Breast epithelium (tissue), 4 donors: ENCODE measurements at places on chromosomes 3 and 15.
A peak's percentile ranks its signal among the peaks of the same experiment; 100 is the strongest.

- no peak for DNase-seq
These were observed 5.0 kb upstream of the CHCHD6 start for GRCh38 chr3:126699011-126699410.

DNA sequence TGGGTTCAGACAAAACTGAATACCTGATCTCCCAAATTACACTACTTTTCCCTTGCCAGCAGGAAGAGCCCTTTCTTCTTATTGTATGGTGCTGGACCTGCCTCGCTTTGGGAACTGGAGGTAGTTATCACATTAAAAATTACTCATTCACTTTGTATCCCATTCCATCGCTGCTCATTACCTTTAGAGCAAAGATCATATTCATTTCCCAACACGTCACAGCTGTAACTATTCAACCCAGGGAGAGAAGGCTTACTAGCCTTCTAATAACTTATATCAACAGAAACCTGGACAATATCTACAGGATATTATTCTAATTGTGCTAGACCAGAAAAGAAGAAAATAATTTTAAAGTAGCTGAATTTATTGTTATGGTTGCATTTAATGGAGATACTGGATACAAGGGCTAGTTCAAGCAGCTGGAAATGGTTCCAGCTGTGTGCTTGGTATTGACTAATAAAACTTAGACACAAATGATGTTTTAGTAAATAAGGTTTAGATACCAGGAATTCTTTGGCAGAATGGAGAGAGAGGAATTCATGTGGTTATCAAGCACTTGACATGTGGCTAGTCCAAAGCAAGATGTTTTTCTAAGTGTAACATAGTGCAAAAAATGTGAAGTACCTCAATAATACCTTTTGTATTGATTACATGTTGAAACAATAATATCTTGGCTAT lies 656.3 kb downstream of the ROBO1 start:
- DNase-seq = no peak

- no peak for DNase-seq
These were observed 26.5 kb upstream of the CD47 start for GRCh38 chr3:108117241-108117775.

DNA sequence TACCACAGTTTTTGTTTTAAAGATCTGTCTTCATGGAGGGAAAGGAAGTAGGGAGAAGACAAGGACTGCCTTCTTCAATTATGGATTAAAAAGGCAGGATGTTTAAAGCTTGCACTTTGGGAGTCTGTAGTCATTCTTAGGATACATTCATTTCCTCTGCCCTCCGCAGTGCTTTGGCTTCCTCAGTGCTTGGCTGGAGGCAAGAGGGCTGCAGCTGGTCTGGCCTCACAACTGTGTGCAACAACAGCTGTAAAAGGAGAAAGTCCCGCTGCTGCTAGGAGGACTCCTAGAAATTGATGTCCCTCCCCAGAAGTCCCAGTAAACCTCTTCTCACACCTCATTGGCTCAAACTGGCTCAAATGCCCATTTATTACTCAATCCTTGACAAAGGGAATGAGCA lies 54.4 kb upstream of the PPP2R3A start:
- DNase-seq = no peak

DNA sequence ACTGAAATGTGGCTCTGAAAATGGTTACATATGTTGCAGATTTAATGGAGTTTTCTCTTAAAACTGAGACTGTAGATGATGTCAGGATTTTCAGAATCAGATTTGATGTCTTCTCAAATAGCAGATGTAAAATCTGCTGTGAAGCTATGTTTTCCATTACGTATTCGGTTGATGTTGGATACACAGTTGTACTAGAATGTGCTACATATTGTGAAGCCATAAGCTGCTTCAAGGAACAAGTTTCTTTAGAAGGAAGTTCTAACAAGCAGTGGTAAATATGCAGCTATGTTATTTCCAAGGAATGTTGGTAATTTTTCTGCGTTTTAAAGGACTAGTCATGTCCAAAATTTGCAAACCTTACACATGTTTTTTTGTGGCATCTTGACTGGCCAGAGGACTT lies 197.7 kb downstream of the RBMS3 start:
- DNase-seq = no peak

DNA sequence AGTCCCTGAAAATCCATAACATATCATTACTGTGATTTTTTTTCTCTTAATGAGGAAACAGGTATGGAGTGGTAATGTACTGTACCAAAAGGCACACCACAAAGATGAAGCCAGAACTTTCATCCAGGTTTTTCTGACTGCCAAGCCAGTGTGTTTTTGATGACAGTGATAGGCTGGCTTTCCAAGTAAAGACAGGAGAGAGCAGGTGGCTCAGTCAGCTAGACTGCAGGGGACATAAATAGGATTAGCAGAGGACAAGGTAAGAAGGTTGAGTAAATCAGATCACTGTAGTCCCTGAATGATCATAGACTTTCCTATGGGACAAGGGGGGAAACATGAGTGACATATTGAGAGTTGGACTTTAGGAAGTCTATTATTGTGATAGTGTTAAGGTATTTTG lies 127.9 kb downstream of the GADL1 start:
- DNase-seq = no peak

GRCh38 chr3:124221422-124221821 lies 229.5 kb upstream of the ROPN1 start:
- no peak for DNase-seq

DNA sequence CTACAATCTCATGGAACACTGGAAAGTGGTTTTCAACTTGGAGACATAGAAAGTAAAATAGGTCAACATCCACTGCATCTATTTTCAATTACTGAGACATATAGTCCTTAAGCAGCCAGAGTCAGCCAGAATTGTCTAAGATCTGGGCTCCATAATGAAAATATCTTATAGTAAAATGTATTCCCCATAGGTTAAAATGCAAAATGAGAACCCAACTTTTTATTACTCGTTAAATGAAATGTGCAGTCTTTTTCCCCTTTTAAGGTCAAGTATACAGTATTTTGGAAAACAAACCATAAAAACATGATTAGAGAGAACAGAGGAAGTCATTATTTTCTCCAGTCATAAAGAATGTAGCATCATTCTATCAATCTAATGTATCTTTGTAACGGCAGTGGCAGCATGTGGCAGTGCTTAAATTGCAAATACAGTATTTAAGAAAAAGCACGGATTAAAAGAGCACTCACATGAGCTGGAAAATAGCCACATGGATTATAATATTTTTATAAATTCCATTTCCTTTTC lies 64.4 kb upstream of the CPB1 start:
- DNase-seq = no peak

DNA sequence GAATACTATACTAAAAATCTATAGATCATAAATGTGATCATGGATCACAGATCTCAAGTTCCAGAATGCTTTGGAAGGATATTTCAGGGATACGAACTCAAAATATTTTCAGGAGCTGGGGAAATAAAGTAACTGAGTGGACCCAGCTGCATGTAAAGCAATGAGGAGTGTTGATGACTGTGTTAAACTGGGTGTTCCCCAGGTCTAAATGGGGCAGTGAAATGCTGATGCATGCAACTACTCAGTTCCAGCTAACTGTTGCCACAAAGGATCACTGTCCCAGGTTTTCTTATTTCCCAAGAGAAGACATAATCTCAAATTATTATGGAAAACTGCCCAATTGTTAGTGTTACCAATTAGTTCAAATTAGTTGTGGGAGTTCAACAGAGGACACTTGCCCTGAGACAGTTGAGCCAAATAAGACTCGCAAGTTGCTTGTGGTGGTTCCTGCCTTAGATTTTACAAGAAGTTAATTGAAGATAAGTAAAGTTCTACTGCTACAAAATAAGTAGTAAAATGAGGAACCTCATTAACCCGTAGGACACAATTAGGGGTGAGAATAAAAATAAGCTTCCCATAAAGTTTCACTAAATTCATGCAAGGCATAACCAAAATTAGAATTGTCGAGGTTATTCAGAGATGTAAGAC lies 66.3 kb upstream of the IL12A start:
- DNase-seq = no peak

DNA sequence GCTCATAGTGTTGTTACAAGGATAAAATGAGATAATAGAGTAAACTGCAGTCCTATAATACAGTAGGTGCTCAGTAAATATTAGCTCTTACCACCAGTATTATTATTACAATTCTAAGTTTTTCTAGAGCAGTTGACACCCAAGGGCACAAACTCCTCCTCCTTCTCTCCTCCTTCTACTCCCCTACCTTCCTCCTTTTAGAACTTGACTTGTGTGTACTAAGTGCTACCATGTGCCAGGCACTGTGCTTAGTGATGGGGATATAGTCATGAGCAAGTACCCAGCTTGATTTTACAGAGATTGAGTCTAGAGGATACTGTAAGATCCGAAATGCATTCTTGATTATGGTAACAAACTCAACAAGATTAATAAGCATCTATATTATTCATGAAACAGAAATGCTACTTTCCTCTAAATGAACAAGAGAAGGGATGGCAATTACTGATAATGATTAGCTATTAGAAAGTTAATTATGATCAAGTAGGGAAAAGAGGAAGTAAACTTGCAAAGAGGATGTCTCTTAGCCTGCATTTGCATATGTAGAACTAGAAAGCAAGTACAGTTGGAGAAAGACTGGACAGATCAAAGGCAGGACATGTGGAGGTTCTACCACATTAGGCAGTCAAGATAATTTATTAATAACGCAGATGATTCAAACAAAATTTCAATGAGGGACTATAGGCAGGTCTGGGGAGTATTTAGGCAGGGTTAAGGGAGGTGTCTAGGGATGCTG lies 72.3 kb downstream of the CLDN11 start:
- no peak for DNase-seq

DNA sequence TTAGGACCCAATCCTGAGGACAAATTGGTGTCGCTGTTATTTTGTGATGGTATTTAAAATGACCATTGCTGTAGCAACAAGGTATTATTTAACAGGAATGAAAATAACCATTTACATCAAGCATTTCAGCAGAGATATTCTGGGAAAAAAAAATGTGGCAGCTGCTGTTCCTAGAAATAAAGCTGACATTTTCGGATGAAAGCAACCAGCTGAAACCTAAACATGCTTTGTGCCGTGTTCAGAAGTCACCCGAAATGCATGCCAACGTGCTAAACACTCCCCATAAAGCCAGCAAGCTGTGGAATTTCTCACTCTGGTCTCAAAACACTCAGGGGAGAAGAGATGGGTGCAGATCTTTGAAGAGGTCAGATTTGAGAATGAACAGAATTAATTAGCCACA lies 31.5 kb upstream of the TAFA4 start:
- no peak for DNase-seq

DNA sequence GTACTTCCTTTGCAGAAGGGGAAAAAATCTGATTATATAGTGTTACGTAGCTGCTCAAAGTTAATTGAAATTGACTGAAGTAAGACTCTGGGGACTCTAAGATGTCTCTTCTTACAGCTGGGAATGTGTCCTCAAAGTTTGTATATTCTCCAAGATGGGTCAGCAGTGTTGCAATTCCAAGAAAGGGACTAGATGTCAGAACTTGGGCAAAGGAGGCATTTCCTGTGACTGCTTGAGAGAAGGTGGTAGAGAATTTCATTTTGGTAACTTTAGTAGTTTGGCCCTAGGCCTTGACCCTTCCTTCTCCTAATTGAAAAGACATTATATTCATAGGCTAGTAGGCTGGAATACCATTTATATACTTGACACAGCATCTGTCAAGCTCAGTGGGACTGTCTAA lies 33.9 kb downstream of the PTPRG start:
- no peak for DNase-seq

DNA sequence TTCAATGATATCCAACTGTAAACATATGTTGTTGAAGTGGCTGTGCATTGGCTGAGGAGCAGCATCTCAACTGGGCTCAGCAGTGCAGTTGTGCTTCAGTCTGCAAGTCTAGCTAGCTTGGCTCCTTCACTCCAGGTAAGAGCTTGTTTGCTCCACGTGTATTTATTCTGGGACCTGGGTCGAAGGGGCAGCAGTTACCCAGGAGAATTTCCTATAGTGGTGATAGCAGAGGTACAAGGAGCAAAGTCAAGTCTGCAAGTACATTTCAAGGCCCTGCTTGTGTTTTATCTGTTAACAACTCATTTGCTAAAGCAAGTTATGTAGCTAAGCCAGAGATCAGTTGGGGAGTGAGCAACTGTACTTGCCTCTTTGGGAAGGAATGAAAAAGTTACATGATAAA lies 286.2 kb upstream of the UMPS start:
- no peak for DNase-seq

DNA sequence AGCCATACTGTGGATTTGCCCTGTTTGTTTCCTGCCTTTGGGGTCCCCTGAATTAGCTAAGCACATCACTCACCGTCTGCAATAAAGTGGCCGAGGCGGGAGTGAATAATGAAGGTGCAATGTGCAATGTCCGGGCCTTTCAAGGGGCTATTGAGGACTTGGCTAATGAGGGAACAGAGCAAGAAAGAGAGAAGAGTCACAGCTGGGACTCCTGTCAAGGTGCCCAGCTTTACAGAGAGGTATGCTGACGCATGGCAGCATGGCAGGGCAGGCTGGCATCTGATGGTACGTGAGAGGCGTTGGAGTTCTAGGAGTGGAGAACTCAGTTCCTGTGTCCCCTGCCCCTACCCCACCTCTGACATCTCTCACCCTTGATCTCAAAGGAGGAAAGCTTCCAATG lies 13.8 kb upstream of the ATP2B2 start:
- DNase-seq = no peak

- DNase-seq = peak; percentile 25
These were observed at the start of gene TMOD2 for GRCh38 chr15:51750792-51751696. TMOD2 (plus strand) TSS chr15:51751597; CDS start chr15:51766442, 14,845 bp downstream.

- DNase-seq = peak; percentile 86
These were observed 1.2 kb downstream of the TWF2 start for GRCh38 chr3:52237657-52238172.

GRCh38 chr3:21524133-21524532 lies 226.9 kb downstream of the ZNF385D start:
- DNase-seq = no peak

GRCh38 chr15:92818651-92819277 lies 81.4 kb upstream of the CHD2 start:
- no peak for DNase-seq

DNA sequence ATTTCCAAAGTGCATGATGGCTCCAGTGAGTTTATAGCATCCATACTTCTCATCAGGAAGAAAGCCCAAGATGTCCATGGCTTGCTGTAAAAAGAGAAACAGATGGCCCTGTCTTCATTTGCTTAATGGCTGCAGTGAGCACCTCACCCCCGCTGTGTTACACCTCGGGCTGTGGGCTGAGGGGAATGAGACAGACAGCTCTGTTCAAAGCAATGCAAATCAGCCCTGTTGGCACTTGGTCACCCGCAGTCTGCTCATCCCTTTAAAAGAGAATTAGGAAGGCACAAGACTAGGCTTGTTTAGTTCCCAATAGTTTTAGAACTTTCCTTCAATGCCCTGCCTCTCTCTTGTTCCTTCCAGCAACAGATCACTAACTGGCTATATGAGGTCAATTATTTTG lies 25.2 kb downstream of the MYH15 start:
- no peak for DNase-seq

GRCh38 chr3:68997887-68998286 lies 15.6 kb downstream of the EOGT start:
- DNase-seq = no peak

DNA sequence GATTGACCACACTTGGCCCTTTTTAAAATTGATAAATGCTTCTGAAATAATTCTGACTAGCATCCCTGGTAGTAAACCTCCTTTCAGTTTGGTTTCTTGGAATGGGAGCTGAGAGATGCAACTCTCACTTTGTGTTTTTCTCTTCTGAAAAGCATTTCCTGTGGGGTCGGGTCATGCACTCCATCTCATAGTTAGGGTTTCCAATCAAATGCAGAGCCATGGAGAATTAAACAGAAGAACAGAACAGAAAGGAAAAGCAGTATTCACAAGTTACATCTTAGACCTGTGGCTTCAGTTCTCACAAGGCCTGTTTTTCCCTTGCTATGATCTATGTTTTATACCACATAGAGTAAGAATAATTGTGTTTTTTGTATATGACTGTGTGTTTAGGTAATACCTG lies 39.7 kb downstream of the SENP2 start:
- no peak for DNase-seq
